Chondrocyte (in vitro differentiated cells): ENCODE measurements at places on chromosomes 6 and 20. TPM values are rescaled to one million over a fixed set of nuclear protein-coding genes. Genes with fewer than 3 reads are reported as not detected.

DNA sequence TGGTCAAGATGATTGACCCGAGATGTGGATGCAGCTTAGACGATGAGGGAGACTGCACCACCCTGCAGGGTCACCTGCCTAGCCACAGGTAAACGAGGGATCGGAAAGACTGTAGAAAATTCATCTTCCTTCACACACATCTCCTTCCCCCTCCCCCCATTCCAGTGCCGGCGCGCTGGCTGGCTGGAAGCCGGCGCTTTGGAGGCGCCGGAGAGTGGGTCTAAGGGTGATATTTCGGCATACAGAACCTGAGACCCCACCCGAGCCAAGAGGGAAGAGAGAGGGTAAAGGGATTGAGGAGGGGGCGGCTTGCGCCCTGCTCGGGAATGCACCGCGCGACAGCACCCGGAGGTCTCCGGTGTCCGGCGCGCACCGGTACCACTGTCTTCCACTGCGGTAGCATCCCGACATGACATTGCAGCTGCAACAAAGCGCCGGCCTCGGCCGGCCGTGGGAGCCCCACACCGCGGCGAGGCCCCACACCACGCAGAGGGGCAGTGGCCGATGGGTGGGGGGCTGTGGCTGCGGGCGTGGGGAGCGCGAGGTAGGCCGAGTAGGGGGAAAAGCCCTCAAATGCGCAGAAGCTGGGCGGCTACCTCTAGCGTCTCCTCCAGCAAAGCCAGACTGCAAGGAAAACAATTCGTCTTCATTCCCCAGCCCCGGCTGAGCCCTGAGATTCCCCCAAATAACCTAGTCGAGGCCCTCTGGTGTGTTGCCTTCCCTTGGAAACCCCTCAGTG lies 984 bp downstream of the TNFRSF21 start:
- no peak for DNase-seq

DNA sequence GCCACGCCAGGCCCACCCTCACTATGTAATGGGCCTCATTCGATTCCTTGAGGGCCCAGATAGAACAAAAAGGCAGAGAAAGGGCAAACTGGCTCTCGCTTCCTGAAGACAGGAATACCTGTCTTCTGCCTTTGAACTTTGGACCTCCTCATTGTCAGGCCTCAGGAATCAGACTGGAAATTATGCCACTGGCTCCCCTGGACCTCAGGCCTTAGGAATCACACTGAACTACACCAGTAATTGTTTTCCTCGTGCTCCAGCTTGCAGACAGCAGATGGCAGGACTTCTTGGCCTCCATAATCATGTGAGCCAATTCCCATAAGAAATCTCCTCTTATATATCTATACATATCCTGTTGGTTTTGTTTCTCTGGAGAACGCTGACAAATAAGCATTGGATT lies 258.6 kb upstream of the KCNG1 start:
- no peak for DNase-seq

GRCh38 chr6:36912030-36912454 lies 26.3 kb downstream of the C6orf89 start:
- DNase-seq = no peak

GRCh38 chr6:112296122-112296521 lies 41.8 kb upstream of the LAMA4 start:
- DNase-seq = no peak

- DNase-seq = no peak
These were observed 123.7 kb downstream of the CCDC170 start for GRCh38 chr6:151617539-151617938.

- no peak for DNase-seq
These were observed 235.6 kb downstream of the OGFRL1 start for GRCh38 chr6:71524201-71524600.

DNA sequence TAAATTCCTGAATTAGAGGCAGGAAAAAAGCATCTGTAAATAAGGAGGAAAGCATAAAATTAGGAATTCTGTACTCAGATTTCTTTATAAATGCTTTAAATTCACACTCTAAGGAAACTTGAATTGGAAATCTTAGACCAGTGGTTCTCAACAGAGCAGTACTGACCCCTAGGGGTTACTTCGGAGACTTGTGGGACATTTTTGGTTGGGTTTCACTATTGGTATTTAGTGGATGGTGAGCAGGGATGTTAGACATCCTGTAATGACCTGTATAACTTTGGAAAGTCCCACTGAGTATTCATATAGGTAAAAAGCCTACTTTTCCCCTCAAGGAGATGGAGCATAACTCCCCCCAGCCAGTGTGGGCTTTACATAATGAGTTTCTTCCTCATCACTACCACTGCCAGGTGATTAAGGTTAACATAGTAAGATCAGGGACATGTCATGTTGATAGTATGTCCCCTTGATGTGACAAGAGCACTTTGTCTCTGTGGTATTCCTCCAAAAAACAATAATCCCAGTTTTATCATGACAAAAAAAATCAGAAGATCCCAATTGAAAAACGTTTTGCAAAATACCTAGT lies 31.0 kb downstream of the GLO1 start:
- no peak for DNase-seq

DNA sequence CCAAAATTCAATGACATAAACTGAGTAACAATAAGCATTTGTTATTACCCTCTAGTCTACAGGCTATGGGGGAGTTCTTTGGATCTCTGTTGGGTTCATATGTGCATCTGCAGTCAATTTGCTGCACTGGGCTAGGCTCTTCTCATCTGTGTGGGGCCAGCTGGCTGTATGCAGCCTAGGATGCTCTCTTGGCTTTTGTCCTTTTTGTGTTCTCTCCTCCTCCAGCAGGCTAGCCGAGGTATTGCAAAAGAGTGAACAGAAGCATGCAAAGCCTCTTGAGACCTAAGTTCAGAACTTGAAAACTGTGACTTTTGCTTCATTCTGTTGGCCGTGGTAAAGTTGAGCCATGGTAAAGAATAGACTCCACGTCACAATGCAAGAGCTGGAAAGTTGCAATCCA lies 62.8 kb upstream of the FOXO3 start:
- no peak for DNase-seq

DNA sequence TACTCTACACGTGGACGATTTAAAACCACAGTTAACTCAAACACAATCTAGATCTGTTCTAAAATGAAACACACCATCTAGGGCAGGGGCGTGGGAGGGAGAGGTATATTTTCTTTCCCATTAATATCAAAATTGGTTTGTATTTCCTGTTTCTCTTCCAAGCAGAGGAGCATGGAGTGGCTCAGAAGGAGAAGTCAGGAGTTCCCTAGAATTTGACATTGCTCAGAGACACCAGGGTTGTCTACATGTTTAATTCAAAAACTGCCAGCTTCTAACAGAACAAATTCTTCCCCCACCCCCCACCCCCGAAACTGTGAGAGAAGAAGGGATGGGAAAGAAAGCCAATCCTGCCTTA lies 2.3 kb downstream of the PREX1 start:
- DNase-seq = no peak

- DNase-seq = no peak
These were observed 73.5 kb downstream of the BFSP1 start for GRCh38 chr20:17457588-17458190.

DEFB115 gene
- total RNA-seq = not detected in 3 replicates

RALGAPB gene
- 29.5 to 35.5 TPM (median 32.6 TPM) in 3 replicates for total RNA-seq

ATXN1 gene
- total RNA-seq = 59.6 to 65.0 TPM (median 64.5 TPM) in 3 replicates

UBD gene
- not detected in 3 replicates for total RNA-seq

ANKRD66 gene
- not detected in 3 replicates for total RNA-seq

ZNF337 gene
- 10.7 to 12.0 TPM (median 11.2 TPM) in 3 replicates for total RNA-seq
